ENCODE measurements at places on chromosomes 3 and 15.
A peak's percentile ranks its signal among the peaks of the same experiment; 100 is the strongest.

- no peak for DNase-seq
Observed at GRCh38 chr15:65059931-65060596, 7.7 kb downstream of the RASL12 start.

- peak; percentile 45 for DNase-seq
Observed at GRCh38 chr3:13879102-13879945, 547 bp downstream of the WNT7A start.

GRCh38 chr3:76497636-76498035 is 542.3 kb upstream of the ROBO2 start:
- DNase-seq: no peak

GRCh38 chr15:45021348-45021747 is 1.6 kb upstream of the SORD start:
- DNase-seq: no peak

GRCh38 chr15:31503256-31503655 is 176.6 kb downstream of the KLF13 start:
- no peak for DNase-seq

DNA sequence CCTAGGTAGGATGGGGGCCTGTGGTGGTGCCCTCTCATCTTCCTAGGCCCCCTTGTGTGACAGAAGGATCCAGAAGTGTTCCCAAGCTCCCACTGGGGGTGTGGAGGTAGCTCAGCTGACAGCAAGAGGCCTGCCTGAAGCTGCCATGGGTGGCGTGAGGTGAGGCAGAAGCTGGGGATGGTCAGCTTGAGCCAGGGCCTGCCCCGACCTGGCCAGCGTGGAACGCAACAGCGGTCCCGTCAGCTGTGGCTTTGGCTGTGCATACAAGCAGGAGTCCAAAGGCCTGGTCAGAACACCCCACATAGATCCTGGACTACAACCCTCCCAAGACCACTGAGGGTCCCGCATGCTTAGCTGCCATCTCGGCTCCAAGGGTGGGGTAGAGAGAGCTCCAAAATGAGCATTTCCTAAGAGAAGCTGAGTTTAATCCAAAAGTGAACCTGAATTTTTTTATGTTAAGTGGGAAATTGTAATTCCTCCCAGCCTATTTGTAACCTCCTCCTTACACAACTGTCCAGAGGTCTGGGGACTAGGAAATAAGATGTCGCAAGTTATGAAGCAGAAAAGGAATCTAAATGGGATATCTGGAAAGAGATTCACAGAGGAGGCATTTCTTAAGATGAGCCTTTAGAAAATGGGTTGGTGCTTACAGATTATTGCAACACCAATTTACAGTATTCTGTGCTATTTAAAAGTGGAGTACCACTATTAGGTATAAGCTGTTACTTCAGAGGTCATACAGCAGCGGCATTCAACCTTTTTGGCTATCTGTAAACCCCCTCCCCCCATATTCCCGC is 9.9 kb upstream of the PLA2G4D start:
- no peak for DNase-seq

GRCh38 chr3:181790561-181790960 is 78.8 kb downstream of the SOX2 start:
- DNase-seq: no peak

- no peak for DNase-seq
Observed at GRCh38 chr3:42088803-42089530, 2.2 kb upstream of the TRAK1 start.

DNA sequence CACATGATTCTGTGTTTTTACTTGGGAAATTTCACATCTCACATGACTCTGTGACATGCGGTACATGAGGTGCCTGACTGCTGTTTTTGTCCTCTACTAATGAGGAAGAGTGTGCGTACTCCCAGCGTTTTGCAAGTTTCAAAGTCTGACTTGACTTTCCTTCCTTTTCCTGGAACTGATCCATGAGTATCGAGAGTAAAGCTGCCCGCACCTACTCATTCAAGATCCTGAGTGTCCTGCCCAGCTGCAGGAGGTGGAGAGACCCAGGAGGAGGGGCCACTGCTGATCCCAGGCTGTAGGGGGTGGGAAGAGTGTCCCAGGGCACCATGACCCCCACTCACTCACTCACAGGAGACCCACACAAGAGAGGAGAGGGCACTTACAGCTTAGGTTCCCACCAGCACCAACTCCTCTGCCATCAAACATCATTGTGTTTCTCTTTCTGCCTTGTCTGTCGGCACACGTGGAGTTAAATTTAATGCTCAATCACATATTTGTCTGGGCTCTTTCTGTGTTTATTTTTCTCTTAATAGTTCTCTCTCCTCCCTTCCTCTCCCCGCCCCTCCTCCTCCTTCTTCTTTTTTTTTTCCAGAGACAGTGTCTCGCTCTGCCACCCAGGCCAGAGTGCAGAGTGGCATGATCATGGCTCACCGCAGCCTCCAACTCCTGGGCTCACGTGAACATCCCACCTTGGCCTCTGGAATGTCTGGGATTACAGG is 1.4 kb downstream of the CCR5AS start:
- DNase-seq: no peak

GRCh38 chr3:8627201-8627940 is 17.2 kb downstream of the SSUH2 start:
- no peak for DNase-seq

- DNase-seq: no peak
Observed at GRCh38 chr15:69170597-69170996, 10.2 kb downstream of the GLCE start.

DNA sequence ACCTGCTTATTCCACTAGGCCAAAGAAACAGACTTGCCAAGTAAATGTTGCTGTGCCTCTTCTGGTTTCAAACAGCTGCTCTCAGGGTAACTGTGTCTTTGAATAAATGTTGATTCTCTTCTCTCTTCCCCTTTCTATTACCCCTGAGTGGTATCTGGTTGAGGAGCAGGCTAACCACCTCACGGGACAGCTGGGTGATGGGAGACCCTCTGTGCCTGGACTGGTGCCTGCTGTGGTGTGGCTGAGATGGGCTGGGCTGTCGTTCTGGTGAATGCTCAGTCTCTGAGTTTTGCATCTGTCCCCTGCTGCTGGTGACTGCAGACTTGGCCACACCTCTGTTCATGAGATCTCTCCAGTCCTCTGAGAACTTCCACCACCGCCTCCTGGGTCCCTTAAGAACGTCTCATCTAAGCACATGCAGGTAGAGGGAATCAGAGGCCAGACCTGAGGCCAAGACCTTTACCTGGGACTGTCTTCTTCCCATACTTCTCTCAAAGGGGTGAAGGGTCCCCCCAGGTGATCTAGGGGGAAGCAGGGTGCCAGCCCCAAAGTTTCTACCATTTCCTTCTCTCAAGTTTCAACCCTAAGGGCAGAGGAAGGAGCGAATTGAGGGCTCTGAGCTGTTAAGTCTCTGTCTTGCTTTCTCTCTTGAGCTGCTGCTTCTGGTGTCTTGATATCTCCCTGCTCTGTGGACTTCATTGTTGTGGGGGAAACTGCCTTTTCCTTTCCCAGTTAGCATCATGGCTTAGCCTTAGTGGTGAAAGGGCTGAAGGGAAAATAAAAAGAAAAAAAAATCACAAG is 252.9 kb downstream of the EBLN2 start:
- DNase-seq: no peak

DNA sequence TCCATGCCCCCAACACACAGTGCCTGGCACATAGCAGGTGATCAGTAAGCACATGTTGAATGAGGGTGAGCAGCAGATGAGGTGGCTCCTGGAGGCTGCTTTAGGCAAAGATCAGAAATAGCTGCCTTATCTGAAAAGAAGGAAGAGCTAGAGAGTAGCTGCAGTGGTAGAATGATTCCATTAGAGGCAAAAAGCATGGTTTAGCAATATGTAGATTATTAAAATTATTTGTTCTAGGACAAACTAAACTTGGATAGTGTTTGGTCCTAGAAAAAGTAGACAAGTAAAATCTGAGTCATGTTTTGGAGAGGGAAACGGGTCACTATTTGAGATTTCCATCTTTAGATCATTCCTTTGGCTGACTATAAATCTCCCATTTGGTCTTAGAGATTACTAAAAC is 32.1 kb downstream of the KIF7 start:
- no peak for DNase-seq

GRCh38 chr15:38229705-38230310 is 22.8 kb upstream of the SPRED1 start:
- no peak for DNase-seq

DNA sequence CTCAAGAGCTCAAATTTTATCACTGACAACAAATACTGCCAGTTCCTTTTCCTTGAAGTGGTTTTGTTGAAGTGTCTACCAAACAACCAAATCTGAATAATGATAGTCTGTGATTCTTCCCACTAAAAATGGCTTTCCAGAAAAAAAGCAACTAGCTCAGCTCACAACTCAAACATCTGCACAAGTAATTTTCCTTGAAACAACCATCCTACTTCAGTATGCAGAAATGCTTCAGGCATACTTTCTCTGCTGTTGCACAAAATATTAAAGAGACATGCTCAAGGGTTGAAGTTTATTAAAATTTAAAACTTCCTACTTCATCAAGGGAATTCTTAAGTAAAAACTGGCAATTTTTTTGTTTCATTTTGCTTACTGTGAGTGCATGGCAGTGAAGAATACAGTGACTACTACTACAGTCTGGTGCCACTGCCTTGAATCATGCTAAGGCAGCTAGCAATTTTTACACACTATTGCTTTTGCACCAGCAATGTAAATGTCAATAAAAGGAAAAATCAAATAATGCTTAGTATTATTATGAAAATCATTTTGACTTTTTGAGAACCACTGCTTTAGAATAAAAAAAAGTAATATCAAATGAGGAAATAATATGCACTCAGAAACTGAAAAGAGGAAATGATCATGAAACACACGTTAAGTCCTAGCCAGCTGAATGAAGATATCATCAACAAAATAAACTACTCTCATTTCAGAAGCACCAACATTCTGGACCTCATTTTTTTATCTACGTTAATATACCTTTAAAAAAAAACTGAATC is 33.6 kb downstream of the VPS13C start:
- DNase-seq: no peak

DNA sequence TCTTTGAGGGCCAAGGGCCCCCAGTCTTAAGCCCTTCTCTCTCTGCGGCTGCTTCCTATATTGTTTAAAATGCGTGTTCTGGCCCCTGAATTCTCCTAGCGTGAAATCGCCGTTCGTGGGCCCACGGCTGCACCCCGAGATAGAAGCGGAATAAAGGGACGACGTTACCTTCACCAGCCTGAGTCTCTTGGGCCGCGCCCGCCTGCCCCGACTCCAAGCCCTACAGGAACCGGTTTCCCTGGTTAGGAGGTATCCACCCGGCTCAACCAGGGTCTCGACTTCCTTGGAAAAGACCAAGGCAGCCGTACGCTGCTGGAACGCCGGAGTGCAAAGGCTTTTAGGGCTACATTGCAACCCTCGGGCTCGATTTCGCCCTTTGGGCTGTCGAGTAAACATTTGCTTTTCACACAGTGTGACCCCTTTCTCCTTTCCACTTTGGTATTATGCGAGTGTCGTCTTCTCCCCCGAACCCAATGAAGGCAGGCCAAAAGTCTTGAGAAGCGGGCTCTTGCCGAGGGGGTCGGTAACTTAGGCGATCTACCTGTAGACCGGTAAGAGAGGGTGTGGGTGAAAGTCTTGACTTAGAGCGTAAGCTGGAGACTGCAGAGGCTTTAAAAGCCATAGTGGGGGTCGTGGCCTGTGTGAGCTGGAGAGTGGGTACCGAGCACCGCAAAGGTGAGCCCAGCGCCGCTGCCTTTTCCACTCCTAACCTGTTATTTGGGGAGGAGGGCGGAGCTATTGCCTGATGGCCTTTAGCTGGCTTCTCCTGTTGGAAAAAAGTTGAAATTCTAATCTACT is 2.0 kb downstream of the TRIM71 start:
- DNase-seq: no peak

GRCh38 chr15:40875991-40876730 is 2.1 kb upstream of the RHOV start:
- DNase-seq: no peak

DNA sequence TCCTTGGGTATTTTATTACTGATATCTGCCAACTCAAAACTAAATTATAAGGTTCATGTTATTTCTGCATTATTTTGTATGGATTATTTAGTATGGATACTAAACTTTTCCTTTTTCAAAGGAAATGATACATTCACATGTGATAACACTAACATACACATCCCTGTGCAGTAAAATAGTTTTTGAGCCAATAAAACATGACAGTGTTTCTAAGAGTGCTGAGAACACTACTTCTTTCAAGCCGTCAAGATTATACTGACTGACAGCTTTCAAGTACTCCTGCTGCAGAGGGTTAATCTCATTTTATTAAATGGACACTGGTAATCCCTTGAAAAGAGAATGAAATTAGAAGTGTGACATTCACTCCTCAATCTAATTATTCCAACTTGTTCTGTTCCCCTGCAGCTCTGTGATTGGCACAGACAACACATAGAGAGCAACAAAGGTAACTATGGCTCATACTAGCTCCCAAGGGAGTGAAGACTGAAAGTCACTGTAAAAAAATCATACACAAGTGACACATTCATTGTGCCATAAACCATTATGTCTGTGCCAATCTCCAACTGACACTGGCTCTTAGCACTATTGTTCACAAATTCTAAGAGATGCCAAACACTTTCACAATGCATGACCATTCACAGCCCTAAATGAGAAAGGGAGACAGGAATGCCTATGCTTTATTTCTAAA is 468.6 kb downstream of the SHQ1 start:
- DNase-seq: no peak

GRCh38 chr15:77004189-77004588 is 9.3 kb downstream of the PSTPIP1 start:
- no peak for DNase-seq

GRCh38 chr3:57164657-57165573 is at the start of gene IL17RD:
TSS of gene IL17RD (minus strand) at chr3:57165353. CDS start at chr3:57165286, 67 bp downstream.
- peak; percentile 72 for DNase-seq

DNA sequence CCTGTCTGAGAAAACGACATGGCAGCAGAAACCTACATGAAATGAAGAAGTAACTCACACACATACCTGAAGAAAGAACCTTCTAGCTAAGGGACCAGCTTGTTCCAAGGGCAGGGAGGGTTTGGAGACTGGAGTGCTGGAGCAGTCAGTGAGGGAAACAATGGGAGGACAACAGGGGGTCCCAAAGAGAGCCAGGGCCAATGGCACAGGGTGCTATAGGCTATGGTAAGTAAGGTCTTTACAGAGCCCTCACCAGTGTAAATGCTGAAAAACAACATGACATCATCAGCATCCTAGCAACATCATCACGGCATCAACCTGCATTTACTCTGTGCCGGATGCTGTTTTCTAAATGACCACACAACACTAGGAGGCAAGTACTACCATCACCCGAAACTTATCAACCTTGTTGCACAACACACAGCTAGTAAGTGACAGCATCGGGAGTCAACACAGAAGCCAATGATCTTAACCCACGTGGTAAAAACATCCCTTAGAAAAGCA is 449.5 kb upstream of the WNT5A start:
- DNase-seq: no peak

GRCh38 chr15:83164111-83164770 is 43.4 kb downstream of the HDGFL3 start:
- no peak for DNase-seq

DNA sequence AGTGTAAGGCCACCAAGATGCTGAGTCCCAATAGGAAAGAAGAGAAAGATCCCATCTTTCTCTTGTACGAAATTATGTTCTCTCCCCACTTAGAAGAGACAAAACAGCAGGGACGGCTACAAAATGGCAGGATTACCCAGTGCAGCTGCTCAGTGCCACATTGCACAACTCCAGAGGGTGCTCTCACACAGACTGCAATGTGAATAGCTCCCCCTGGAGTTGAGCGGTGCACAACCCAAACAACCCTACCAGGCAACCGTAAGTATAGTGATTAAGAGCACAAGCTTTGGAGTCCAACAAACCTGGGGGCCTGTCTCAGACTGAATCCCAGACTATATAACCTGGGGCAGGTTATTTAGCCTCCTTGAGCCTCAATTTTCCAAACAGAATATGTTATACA is 3.1 kb upstream of the BHLHE40 start:
- DNase-seq: peak; percentile 74

Data from activated T-cell treated with anti-CD3 and anti-CD28 coated beads, Interleukin-2, amount 50 U/mL, for 72 hours (primary cell).